IPS DF 19.7 (cell line): ENCODE measurements at places on chromosomes 1 and 21.

- DNase-seq: no peak
Measured at GRCh38 chr1:63678200-63678599, 85.0 kb downstream of the PGM1 start.

GRCh38 chr21:44800971-44801467, 601 bp downstream of the UBE2G2 start:
- DNase-seq: no peak

- no peak for DNase-seq
Measured at GRCh38 chr1:41754540-41754939, 164.2 kb downstream of the HIVEP3 start.

GRCh38 chr1:32549616-32550015, 10.4 kb downstream of the ZBTB8A start:
- DNase-seq: no peak

DNA sequence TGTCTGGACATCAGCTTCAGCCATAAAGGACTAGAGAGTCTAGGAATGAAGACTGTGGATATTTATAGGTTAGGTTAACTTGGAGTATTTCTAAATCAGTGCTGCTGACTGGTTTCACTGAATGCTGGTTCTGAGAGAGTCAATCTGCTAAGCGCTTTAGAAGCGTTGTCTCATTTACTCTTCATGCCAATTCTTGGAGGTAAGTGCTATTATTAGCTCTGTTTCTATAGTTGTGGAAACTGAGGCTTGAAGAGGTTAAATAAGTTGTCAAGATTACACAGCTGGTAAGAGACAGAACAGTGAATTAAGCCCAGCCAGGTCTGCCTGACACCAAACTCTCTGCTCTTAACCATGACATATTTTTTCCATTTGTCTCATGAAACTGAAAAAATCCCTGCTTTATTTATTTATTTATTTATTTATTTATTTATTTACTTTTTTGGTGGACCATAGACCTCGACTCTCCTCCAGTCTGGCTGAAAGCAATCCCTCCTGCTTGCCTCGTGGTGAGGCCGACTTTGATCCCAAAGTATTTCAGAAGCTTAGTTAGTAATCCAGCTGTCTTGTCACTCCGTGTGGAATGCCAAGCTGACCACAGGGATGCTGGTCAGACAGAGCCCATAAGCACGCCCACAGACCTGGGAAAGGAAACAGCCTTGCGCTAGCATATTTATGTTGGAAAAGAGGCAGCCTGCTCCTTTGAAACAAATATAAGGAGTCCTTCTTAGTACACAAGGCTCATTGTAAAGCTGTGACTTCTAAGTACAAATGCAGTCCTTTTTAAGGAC, 16.9 kb downstream of the NTMT2 start:
- no peak for DNase-seq

DNA sequence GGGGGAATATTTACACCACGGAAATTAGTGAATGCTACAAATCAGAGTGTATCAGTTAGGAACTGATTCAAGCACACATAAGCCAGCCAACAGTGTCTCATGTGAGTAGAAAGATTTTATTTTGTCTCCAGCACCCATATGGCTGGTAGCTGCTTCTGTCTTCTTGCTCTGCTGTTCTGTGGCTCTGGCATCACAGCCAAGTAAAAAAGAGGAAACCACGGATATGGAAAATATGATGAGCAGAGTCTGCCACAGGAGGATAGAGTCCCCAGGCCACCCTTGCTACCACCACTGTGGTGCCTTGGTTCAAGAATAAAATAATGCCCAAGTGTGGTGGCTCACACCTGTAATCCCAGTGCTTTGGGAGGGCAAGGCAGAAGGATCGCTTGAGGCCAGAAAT, 53.6 kb upstream of the SPOCD1 start:
- no peak for DNase-seq

- DNase-seq: no peak
Measured at GRCh38 chr1:14165371-14165801, 433.1 kb upstream of the KAZN start.

GRCh38 chr1:201902198-201902597, 13.5 kb downstream of the SHISA4 start:
- DNase-seq: no peak

GRCh38 chr1:59070610-59071009, 226.3 kb upstream of the FGGY start:
- no peak for DNase-seq

DNA sequence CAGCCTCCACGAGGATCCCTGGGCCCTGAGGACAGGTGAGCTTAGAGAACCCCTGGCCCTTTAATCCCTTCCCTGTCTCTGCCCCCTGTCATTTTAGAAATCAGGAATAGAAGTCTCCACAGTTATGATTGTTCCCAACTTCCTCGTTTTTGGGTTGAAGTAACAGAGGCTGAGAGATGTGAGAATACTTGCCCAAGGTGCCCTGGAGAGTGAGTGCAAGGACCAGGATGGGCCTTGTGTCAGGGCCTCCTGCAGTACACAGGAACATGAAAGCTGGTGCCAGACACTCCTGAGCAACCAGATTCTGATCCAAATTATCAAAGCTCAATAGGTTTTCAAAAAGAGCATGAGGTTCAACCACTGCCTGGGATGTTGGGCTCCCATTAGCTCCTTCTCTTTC, 10.1 kb downstream of the HLX start:
- no peak for DNase-seq

DNA sequence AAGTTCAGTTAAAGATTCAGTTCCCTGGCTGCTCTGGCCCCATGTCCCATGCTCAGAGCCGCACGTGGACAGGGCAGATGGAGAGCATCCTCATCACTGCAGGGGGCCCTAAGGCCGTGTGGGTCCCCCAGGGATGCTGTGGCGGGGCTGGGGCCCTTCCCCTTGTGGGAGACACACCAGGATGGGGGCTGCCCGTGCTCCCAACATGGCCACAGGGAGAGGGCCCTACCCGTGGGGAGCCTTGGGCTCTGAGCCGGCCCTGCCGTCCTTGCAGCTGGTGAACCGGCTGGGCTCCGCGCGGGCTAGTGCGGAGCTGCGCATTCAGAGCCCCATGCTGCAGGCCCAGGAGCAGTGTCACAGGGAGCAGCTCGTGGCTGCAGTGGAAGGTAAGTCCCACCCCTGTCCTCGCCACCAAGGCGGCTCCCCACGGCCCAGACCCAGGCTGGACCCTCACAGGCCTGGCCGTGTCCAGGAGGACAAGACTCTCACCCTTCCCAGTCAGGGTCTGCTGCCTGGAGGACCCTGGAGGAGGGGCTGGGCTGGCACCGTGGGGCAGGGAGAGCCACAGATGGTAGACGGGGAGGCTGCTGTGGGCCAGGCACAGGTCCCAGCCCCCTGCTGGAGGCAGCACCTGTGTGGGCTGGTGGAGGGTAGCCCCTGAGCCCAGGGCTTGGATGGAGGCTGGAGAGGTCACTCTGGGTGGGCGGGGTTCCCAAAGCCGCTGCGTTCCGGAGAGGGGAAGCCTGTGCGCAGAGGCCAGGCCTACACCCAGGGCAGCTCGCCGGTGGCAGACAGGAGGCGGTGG, 53.8 kb downstream of the TRIM11 start:
- DNase-seq: no peak

GRCh38 chr1:209549443-209550205, 33.9 kb upstream of the CAMK1G start:
- no peak for DNase-seq

GRCh38 chr1:192698731-192699130, 62.8 kb downstream of the RGS13 start:
- DNase-seq: no peak

DNA sequence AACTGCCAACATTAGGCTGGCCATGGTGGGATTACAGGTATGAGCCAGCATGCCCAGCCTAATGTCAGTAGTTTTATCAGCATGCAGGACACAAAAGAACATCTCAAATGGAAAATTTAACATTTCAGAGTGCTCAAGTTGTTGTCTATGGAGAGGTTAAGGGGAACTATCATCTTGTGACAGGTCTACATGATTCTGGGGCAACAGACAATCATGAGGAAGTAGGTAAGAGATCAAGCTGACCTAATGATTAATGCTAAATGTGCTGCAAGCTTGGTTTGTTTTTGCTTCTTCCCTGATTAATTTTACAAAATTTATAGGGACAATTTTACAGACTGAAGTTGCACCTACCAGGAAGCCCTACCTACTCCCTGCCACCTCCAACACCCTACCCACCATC, 36.6 kb downstream of the FMO4 start:
- DNase-seq: no peak

DNA sequence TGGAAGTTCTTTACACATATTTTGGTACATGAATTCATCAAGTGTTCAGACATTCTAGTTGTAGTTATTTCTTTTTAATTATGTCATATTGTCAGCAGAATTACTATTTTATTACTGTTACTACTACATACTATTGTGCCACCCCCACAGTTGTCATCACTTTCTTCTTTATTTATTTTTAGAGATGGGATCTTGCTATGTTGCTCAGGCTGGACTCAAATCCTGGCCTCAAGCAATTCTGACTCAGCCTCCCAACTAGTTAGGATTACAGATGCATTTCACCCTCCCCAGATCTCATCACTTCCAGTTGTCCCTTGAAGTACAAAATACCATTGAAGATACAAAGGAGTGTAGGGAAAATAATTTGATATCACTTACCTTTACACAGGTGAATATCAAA, 258.0 kb downstream of the KCTD3 start:
- no peak for DNase-seq

- DNase-seq: no peak
Measured at GRCh38 chr1:194369060-194369459, 1182.6 kb upstream of the B3GALT2 start.

- DNase-seq: no peak
Measured at GRCh38 chr1:9207715-9208114, 26.9 kb upstream of the H6PD start.

GRCh38 chr21:16250273-16250672, 520.5 kb downstream of the USP25 start:
- DNase-seq: no peak

DNA sequence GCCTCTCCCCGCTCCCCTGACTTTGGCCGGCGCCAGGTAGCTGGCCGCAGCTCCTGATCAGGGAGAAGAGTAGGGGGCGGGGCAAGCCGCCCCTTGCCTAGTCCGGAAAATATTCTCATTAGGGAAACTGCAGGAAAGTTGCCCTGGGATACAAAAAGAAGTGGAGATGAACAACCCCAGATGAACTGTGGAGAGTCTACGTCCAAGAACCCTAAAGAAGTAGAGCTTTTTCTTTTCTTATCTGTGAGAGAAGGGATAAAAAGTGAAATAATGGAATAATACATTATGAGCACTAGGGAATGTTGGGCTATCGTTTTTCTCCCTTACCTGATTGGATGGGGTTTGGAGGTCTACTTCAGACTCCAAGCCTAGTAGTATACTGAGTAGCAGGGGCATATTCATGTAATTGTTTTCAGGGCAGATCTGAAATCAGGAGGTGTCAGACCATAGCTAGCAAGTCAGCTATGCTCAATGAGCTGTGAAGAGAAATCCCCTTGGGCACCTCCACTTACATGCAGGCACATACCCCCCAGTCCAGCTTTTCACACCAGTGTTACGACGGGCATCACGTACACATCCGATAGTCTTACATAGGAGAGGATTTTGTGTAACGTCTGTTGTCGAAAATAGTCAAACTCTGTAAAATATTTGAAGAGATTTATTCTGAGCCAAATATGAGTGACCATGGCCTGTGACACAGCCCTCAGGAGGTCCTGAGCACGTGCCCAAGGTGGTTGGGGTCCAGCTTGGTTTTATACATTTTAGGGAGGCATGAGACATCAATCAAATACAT, 1.7 kb upstream of the DUSP10 start:
- DNase-seq: no peak

DNA sequence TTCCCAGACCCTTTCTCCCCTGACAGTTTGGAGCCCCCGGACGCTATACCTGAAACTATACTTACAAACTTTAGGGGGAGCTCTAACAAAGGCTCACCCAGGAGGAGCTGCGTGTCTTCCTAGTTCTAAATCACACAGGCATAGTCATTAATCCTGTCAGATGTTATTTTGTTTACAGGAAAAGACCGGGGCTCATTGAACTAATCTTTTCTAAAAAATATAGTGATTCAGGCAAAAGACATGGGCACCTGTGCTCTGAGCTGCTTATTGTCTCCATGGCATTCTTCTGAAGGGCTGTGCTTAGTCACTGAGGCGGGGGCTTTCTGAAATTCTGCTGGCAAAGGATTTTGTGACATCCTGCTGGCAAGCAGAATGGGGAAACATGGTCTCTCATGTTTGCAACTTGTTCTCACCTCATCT, 1577.0 kb downstream of the NCAM2 start:
- DNase-seq: no peak

- DNase-seq: no peak
Measured at GRCh38 chr1:174874331-174875053, 125.3 kb upstream of the CACYBP start.

- DNase-seq: no peak
Measured at GRCh38 chr1:5970610-5971273, 21.5 kb downstream of the NPHP4 start.

DNA sequence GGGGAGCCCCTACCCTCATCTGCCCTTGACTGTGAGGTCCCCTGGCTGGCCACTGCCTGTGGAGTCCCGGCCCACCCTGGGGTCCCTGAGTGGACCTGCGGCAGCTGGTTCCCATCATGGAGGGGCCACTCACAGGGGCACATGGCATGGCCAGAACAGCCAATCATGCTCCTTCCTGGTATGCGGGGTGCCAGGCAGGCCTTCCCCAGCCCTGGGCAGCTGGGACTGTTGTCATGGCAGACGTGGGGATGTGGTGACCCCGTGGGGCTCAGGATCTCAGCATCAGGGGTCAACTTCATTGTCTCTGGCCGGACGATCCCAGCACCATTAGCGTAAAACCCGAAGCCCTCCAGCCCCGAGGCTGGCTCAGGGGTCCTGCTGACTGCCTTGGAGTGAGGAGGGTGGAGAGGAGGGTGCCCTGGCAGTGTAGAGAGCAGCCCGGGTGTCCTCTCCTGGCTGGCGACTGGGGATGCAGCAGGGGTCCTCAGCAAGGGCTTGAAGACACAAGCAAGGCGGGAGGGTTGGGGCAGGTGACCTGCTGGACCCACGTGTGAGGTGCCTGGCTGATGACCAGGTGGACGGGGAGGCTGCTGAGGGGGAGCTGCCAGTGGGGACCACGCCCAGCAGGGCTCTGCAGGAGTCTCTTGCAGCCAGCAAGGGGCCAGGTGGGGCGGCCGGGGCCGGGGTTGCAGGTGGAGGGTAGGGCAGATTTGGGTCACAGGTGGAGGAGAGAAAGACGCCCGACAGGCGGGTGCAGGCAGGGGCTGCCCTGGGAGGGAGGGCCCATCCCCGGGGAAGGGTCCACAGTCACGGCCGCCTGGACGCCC, 45.1 kb downstream of the TRIM11 start:
- DNase-seq: no peak
